ENCODE measurements at places on chromosomes 3 and 15.
A peak's percentile ranks its signal among the peaks of the same experiment; 100 is the strongest.

- DNase-seq: no peak
Observed at GRCh38 chr3:14093831-14094230, 30.8 kb downstream of the CHCHD4 start.

DNA sequence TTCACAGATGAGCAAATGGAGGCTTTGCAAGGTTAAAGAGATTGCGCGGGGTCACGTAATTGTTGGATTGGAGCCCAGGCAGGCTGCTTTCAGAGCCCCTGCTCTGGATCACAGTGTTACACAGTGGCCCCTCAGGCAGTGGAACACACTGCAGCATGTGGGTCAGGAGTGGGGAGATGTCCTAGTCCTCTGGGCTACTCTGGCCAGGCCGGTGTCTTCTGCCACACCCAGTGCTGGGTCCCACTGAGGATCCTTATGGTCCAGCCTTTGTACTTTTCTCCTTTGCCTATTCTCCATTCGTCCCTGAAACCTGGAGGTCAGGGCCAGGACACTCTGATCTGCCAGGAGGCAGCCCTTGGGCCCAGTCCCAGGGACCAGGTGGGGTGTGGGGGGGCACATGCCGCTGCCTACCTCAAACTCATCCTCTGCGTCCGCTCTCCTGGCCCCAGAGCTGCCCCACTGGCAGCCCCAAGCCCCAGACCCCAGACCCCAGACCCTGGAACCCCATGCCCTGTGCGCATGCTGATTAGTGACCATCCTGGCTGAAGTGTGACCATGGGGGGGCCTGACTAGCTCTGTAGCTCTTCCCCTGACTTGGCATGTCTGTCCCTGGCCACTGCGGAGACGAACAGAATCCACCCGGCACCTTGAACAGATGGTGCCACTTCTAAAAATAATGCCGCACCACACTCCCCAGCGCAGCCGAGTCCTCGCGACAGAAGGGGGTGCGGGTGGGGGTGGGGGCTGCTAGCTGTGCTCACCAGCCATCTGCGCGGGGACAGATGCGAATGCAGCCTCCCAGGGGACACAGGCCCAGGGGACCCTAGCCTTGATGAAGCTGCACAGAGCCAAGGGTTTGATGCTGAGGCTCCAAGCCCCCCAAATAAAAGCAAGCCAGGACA, 41.6 kb downstream of the ATP2B2 start:
- DNase-seq: peak; percentile 63

GRCh38 chr15:23484870-23485269, 37.8 kb upstream of the GOLGA6L2 start:
- DNase-seq: no peak

GRCh38 chr3:72309661-72310418, 524.9 kb upstream of the PROK2 start:
- DNase-seq: no peak

DNA sequence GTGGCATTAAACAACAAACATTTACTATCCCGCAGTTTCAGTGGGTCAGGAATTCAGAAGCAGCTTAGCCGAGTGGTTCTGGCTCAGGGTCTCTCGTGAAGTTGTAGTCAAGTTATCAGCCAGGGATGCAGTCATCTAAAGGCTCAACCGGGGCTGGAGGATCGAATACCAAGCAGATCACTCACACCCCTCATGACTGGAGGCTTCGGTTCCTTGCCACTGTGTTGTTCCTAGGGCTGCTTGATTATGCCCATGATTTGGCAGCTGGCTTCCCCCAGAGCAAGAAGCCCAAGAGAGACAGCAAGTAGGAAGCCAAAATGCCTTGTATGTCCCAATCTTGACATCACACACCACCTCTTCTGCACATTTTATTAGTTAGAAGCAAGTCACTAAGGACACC, 33.9 kb upstream of the CDCP1 start:
- peak; percentile 19 for DNase-seq

DNA sequence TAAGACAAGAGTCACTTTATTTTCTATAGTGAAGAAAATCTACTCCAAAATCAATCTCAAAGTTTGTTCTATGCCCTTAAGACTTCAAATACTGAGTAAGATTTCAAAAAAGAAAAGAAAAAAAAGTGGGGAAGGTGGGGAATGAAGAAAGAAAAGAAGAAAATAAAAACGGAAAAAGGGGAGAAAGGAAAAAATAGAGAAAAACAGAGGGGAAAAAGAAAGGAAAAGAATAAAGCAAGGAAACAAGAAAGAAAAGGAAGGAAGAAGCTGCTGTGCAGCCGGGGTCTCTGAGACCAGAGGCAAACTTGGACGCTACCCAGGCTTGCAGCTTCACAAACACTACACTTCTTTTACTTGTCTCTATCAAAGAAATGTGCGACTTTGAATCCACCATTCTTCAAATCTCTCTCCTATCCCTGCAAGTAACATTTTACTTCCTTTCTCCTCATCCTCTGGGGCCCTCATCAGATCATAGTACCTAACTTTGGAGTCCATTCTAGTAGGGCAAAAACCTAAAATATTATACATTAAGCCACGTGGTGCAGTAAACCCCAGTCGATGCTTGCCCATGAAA, 279.8 kb downstream of the FOXP1 start:
- DNase-seq: no peak

DNA sequence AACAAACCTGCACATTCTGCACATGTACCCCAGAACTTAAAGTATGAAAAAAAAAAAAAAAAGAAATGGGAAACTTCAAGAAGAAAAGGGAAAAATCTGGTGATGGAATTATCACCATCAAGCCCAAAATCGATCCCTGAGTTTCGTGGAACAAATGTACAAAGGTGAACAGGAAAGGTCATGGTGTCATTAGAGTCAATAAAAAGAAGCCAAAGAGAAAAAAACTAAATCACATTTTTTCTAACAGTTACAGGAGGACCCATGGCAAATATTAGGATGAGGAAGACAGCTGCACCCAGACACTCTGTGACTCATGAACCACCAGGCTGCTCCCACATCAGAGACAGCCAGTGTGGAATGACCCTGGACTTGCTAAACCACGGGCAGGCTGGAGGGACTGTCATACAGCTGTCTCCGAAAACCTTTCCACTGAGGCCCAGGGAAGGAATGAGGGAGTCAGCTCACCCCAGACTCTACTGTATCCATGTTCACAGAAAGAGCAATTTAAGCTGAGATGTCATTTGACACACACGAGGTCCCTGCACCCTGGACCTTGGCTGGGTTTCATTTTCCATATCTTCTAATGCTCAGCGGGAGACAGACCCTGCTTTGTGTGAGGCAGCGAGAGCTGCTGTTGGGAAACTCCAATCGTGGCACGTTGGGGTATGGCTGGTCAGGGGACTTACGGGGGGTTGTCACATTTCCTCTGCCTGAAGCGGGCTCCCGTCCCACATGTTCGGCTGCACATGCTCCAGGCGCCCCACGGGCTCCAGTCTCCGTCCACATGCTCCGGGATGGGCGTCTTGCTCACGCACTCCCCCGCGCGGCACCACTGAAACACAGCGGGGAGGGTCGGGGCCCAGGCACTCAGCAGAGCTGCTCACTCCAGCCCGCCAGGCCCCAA, 210.2 kb downstream of the ADAMTS17 start:
- DNase-seq: no peak

DNA sequence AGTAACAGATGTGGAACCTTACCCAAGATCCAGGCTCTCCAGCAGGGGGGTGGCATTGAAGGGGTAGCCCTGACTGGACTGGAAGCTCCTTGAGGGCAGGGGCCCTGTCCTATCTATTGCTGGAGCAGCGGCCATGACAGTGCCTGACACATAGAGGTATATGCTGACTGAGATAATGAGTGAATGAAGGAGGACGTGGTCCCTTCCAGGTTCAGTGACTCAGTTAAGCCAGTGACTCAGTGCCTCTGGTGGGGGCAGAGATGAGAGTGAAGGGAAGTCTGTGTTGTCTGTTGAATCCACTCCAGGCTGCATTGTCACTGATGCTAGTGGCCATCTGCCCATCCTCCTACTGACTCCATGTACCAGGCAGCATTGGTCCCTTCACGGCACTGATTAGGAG, 13.0 kb upstream of the CTXND1 start:
- DNase-seq: no peak

DNA sequence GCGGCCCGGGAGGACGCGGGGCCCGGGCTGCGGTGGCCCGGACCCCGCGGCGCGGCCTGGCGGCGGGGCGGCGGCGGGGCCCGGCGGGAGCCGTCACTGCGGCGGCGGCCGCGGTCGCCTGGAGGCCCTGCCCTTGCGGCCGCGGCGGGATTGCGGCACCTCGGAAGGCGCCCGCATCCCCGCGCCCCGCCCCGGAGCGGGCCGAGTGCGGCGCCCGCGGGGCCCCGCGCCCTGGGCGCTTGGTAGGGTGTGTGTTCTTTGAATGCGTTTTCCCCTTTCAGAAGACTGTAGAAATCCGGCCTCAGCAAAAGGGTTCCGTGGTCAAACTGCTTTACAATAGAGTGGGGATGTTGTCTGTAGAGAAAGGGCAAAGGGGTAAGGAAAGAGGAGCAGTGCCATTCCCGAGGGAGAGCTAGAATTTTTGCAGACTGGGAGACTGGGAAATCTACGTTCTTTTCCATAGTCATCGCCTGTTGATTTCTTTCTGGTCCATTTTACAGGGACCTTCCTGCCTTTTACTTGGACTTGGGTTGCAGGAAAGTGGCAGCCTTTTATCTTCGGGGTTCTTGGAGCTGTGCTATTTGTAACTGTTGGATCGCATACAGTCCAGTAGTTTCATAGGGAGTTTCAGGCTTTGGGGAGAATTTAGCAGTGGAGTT, 630 bp downstream of the SNRK start:
- DNase-seq: no peak

- DNase-seq: no peak
Observed at GRCh38 chr15:77584201-77584600, 48.5 kb downstream of the LINGO1 start.

All from spleen (tissue), 13 donors.